H9 (cell line): ENCODE measurements at places on chromosomes 16 and 17. TPM values are rescaled to one million over a fixed set of nuclear protein-coding genes. Genes with fewer than 3 reads are reported as not detected.

The SALL1 gene
- total RNA-seq: 87.6 and 101 TPM in 2 replicates

DNA sequence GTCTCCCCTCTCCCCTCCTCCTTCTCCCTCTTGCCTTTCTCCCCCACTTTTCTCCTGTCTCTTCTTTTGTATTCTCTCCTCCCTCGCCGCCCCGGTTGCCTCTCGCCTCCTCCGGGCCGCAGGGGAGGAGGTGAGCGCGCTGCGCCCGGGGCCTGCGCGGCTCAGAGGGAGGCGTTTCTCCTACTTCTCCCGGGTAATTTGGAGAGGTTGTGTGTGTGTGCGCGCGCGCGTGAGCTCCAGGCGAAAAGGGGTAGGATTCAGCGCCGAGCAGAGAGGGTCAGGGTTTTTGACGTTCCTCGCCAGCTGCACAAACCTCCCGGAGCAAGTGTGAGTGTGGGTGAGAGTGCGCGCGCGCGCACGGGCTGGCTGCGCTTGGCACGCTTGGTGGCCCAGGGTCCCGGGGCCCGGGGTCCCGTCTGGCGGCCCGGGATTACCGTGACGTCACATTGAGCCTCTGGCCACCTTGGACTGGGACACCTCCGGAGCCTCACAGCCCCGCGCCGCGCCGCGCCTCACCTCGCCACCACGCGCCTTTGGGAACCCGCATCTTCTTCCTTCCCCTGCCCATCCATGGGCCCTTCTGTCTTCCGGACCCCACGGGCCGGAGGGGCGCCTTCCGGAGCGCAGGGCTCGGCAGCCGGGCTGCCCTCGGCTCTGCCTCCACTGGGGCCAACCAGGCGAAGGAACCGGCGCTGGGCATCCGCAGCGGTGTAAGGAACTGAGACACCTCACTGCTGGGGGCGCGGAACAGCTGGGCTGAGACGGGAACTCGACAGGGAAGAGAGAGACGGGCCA is 479 bp downstream of the IRX6 start:
- DNase-seq: peak; percentile 49

- no peak for DNase-seq
Observed at GRCh38 chr16:20851601-20852000, 45.3 kb downstream of the REXO5 start.

The KRTAP4-7 gene
- not detected in 2 replicates for total RNA-seq

The CDRT15L2 gene
- total RNA-seq: not detected in 2 replicates

DNA sequence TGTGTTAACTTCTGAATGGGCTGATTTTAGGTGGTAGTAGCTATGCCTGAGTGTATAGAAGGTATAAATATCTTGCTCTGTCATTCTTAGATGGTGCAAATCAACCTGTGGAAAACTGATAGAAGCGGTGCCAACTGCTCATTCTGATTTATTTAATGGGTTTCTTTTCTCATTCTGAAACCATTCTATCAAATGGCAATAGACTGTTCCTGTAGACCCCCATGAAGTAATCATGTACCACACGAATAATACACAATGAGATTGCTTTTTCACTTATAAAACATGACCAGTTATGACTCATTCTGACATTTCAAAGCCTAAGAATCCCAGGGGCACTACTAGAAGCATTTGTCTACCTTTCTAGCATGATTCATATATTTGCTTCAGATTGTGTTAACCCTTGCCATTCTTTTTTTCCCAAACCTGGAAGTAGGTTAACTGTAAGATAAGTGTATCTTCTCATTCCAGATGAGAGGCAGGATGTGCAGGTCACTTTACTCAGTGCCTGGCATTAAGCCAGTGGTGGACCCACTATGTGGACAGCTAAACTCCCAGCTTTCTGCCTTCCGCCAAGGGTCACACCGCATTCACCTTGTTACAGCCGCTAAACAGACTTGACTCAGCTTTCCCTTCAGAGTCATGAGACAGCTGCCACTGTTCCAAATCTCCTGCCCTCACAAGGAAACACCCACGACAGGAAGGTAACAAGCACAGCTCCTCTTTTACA is 16.4 kb upstream of the SLC16A11 start:
- no peak for DNase-seq

- no peak for DNase-seq
Observed at GRCh38 chr17:62085511-62086408, 20.7 kb upstream of the MED13 start.

DNA sequence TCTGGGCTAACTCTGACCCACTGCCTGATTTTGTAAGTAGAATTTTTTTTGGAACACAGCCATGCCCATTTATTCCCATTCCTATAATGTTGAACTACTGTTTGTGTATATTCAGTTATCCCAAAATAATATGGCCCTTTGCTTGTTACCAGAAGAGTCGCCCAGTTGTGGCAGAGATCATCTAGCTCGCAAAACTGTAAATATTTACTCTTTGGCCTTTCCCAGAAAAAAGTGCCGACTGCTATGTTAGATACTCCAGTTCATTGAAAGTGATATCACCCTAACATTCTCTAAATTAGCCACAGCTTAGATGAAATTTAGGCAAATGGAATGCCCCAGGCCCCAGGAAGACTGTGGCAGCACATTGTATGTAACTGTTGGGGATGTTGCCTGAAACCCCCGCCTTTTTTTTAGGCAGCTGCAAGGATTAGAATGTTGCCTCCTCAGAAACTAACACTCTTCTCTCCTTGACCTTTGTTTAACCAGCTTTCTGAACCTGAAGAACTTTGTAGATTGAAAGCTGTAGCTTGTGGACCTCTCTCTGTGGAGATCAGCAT is 19.1 kb downstream of the WWOX start:
- no peak for DNase-seq

The RCVRN gene
- total RNA-seq: not detected in 2 replicates

- DNase-seq: no peak
Observed at GRCh38 chr16:53745086-53745485, 41.1 kb downstream of the FTO start.

The TBC1D3K gene
- not detected in 2 replicates for total RNA-seq

DNA sequence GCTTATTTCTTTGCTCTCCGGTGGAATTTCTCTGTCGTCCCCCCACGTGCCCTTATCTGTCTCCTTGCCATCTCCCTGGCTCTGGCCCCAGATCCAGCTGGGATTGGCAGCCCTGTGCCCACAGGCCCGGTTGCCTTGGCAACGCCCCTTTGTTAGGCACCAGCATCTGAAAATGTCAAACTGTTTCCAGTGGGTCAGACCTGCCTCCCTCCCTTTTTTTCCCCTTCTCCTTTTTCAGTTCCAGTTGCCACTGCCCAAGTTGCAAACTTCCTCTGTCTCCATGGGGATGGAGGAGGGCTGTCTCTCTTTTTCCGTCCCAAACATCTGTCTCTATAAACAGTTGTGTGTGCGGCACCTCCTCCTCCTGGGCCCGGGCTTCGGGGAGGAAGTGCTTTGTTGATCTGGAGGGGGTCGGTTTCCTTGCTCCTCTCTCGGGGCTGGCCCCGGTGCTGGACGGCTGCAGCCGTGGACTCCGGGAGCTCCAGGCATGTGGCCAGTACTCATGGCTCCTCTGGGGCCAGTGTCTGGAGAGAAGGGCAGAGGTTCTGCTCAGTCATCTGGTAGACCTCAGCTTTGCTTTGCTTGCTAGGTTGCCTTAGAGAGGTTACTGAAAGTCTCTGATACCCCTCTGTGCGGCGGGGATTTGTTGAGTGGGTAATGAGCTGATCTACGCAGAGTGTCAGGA is 35.3 kb downstream of the SOCS3 start:
- DNase-seq: peak; percentile 78

DNA sequence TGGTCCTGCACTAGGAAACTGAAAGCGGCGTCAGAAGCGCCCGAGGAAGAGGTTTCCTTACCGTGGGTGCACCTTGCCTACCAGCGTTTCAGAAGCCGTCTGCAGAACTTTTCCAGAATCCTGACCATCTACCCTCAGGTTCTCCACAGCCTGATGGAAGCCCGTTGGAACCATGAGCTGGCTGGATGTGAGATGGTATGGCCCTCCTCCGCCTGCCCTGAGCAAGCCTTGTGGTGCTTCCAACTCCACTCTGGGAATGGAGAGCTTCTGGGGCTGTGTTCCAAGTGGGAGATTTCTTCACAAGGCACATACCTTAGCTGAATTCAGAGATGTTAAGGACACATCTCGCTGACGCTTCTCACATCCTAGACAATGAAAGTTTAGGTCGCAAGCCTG is 51.8 kb upstream of the ENDOV start:
- DNase-seq: no peak

The CEMP1 gene
- total RNA-seq: not detected in 2 replicates

GRCh38 chr17:9763643-9764042 is 27.7 kb downstream of the DHRS7C start:
- DNase-seq: no peak
